ENCODE measurements at places on chromosomes 4 and X. TPM values are rescaled to one million over a fixed set of nuclear protein-coding genes. Genes with fewer than 3 reads are reported as not detected.

SH3D19 gene
- 127 TPM for total RNA-seq

ADH1C gene
- 8.6 TPM for total RNA-seq

EXOC1L gene
- not detected for total RNA-seq

NR0B1 gene
- total RNA-seq: not detected

DNA sequence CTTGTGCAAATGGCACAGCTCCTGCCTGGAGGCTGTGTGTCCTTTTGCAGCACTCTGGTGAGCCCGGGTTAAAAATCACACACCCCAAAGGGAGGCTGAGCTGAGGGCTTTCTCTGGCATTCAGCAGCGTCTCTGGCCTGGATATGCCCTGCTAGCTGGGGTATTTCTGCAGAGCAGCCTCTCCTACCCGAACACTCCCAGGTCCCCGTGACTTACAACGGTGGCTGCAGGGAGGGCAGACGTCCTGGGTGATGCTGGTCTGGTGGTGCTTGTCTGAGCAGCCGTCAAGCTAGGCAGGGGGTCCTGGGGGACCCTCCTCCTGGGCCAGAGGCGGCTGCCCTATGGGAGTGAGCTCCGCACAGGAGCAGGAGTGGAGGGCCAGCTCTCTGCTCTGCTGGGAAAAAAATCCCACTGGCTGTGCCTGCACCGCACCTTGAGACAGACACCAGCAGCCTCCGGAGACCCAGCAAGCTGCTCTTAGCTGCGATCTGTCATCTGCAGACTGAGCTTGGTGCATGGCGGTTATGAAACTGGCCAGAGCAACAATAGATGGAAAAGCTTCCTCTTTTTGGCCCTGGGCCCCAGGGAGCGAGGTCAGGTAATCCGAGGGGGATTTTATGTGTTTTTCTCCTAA, 41.3 kb upstream of the ASMTL start:
- DNase-seq: no peak

DNA sequence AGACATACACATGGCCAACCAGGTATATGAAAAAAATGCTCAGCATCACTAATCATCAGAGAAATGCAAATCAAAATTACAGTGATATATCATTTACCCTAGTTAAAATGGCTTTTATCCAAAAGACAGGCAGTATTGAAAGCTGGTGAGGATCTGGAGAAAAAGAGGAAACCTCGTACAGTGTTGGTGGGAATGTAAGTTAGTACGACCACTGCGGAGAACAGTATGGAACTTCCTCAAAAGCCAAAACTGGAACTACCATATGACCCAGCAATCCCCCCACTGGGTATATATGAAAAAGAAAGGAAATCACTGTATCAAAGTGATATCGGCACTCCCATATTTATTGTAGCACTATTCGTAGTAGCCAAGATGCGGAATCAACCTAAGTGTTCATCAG, 23.4 kb downstream of the ABHD18 start:
- no peak for DNase-seq

- no peak for DNase-seq
Observed at GRCh38 chr4:81883004-81883403, 411.3 kb upstream of the RASGEF1B start.

- no peak for DNase-seq
Observed at GRCh38 chr4:55857586-55857985, 4.1 kb downstream of the EXOC1 start.

DNA sequence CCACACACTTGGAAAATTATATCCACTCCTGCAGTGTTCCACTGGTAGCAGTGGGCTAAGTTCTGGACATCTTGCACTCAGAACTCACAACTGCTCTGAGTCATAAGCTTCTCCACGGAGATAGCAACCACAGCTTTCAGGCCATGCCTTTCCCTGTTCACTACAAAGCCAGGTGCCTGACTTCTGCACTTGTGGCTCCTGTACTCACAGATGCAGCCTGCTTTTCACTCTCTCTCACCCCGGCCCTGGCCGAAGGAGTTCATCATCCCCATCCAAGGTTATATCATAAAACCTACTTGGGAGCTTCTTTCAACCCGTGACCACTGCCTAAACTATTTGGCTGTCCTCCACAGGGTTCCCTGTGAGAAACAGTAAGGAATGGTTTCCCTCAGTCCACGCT, 999.4 kb downstream of the GLUD2 start:
- no peak for DNase-seq

DNA sequence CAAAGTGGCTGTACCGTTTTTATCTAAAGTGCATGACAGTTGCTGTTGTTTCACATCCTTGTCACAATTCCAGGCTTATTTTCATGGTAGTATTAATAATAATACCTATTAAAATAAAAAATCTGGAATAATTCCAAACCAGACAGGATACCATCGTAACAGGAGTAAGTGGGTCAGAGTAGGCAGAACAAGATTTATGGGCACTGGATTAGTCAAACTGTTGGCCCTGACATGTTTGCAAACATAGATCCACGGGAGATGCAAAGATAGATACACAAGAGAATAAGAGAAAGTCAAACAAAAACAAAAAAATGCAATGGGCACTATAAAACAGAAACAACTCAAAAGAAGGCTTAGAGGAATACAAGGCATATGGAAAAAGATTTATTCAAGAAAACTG, 449.5 kb upstream of the HS3ST1 start:
- DNase-seq: no peak

DNA sequence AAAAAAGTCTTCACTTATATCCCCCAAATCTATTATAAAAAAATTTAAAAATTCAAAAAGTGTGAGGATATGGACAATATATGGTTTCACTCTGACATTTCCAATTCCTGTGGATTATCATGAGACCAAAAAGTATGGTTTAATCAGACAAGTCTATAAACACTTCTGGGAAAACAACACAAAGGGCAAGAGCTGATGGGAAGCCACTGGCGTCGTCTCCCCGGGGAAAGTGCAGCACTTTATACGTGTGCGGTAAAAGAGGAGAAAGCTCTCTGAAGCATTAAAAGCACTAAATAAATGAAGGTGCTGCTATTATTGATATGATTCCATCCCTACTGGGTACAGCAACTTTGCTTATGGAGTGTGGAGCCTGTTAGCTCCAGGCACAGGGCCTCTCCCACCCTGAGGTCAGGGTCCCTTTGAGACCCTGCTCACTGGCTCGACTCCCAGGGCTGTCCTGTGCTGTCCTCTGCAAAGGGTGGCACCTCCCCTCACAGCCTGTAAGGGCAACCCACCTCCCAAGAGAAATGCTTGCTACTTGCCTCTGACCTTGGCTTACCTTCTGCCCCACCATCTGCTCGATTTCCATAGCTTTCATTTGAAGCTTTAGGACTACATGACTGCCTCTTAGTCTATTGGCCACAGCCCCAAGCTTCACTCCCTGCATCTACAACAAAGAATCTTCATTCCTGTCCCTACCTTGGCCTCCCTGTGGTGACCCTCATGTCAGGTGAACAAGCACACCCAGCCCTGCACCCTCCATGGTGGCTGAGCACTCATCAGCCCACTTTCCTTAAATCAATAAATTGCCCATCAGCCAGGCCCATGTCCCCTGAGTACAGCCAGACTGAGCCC, 248.6 kb downstream of the HNRNPD start:
- DNase-seq: no peak

- DNase-seq: no peak
Observed at GRCh38 chr4:175273995-175274753, 356.0 kb downstream of the ADAM29 start.
